CD4-positive, alpha-beta T cell treated with Interleukin-6 at 100 ng/mL for 8 hours (primary cell): ENCODE measurements at places on chromosomes 11 and 22.

DNA sequence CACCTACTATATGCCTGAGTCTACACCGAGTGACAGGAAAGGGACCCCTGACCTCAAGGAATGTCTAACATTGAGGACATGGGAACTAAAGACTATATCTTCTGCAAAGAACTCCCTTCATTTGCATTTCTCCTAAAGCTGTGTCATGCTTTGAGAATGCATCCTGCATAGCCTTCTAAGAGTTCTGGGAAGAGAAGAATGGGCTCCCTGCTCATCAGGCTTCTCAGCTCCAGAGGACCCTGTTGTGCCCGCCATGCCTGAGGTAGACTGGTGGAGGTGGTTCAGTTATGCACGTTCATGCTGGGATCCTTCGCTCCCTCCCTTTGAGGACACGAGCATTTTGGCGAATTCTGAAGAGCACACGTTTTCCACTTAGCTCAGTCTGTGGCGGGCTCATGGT, 63.3 kb downstream of the GRIK4 start:
- DNase-seq = no peak

DNA sequence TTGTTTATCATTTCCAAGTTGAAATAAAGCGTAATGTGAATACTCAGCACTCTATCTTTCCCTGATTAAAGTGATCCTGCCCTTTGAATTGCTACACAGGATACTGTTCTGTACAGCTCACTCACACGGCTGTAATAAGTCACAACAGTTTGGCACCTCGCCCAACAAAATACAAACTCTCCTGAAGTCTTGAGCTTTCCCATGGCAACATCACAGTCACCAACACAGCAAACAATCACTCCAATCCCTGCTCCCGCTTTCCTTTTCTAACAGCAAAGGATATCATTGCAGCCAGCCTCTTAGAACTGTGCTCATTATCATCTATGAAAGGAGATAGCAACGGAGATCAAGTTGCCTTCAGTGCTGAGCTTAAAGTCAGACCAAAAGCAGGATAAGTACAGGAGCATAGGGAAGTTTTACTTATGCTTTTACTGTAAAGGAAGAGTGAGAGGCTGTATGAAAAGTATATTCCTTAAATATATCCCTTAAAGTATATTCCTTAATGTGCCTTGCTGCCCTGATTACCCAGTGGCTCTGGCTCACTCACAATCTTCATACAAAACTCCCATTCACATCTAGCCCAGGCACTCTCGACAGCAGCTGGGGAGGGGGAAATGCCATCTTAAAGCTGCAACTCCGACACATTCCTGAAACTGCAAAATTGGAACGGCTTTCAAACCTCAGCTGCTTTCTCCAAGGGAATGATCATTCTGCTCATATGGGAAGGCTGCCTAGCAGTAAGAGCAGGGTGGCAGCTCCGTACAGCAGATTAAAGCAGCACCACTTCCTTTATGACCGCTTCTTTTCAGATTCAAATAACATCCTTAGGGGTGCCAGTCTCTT, 35.8 kb downstream of the MAML2 start:
- DNase-seq = peak; percentile 8

DNA sequence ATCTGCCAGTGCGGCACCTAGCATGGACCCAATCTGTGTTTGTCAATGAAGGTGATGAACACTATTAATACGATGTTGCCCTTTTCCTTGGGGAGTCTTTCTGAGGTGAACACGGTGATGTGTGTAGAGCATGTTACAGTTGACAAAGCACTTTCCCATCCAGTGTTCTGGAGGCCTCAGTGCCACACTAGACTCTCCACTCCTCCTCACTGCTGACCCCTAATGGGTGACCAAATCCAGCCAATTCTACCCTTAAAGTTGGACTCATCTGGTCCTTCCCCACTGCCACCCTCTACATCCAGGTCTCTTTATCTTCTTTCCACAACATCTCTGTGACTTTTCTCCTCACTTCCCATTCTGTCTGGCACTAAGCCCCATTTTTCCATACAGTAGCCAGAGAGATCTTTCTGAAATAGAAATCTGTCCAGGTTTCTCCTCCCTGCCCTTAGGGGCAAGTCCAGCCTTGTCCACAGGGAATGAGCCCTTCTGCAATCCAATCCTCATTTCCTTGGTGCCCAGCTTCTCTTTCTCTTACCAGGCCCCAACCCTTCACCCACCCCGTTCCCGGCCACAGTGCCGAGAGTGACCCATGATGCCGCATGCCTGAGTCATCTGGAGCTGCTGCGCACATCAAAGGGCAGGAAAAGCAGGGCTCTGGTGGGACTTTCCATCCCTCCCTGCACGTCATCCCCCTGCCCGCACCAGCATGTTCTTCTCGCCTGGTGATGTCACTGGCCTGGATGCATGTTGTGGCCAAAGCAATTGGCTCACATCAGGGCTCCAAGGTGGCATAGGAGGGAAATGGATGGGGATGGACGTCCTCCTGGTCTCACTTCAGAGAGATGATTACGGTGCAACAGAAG, 64.2 kb downstream of the RASSF10 start:
- DNase-seq = no peak

DNA sequence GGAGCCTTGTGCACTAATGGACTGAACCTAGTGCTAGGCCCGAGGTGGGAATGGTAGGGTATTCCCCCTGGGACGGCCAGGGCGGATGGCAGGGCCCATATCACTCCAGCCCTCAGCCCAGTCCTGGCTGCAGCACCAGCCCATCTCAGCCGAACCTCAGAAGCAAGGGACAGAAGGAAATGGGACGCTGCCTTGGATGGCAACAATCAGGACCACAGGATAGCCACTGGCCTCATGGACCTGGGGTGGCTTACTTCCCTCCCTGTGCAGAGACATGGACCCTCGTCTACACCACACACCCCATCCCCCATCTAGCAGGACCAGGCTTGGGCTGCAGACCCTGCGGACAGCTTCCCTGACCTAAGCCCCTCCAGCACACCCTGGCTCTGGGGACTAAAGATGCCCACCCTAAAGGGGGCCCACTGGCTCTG, 24.1 kb downstream of the ARVCF start:
- no peak for DNase-seq

GRCh38 chr11:24351179-24351578, 145.7 kb upstream of the LUZP2 start:
- no peak for DNase-seq

GRCh38 chr11:27237643-27238042, 125.4 kb downstream of the CCDC34 start:
- DNase-seq = no peak

DNA sequence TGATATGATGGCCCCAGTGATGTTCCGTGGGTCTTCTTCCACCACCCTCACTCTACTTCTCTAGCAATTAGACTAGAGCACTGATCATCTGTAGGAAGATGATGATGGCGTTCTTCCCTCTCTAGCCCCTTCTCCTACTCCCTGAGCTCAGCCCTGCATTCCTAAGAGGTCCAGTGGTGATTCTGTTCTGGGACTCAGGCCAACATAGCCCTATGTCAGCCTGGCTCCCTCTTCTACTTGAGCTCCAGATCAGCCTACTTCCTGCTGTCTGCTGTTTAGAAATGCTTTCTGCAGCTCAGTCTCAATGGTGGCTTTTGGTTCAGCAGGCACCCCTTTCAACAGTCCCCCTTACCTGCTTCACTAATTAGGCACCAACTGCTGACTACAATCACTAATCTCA, 86.1 kb upstream of the ZBED5 start:
- no peak for DNase-seq

DNA sequence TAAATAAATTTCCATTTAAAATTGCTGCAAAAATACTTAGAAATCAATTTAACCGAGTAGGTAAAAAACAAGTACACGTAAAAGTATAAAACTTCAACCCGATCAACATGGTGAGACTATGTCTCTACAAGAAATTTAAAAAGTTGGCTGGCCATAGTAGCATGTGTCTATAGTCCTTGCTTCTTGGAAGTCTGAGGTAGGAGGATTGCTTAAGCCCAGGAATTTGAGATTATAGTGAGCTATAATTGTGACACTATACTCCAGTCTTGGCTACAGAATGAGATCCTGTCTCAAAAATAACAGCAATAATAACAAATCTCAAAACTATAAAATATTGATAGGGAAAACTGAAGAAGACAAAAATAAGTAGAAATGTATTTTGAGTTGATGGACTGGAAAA, 11.1 kb downstream of the CASP4 start:
- DNase-seq = no peak

DNA sequence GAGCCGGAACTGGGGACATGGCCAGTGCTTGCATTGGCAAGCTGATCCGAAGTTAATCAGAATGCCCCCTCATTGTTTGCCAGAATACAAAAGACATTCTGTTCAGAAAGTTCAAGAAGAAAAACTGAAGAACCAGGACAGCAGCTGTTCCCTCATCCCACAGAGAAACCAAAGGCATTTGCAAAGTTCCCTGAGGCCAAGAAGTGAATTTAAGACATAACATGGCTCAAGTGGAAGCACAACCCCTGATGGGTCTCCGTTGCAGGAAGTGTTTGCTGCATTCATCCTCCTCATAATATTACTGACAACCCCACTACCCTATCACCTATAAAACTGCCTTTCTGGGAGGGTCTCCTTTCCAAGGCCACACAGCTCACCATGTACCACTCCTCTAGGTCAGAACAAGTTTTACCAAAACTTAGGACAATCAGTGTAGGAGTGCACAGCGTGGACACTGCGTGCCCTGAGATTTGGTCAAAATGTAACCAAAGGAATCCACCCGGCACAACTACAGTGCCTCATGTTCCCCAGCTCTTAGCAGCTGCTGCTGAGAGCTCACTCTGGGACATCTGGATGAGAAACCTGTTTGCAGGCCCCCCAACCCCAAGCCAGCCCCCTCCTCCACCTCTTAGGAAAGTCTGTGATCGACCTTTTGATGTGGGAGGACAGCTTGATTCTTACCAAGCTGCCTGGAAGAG, 101.6 kb upstream of the AKIP1 start:
- DNase-seq = no peak

DNA sequence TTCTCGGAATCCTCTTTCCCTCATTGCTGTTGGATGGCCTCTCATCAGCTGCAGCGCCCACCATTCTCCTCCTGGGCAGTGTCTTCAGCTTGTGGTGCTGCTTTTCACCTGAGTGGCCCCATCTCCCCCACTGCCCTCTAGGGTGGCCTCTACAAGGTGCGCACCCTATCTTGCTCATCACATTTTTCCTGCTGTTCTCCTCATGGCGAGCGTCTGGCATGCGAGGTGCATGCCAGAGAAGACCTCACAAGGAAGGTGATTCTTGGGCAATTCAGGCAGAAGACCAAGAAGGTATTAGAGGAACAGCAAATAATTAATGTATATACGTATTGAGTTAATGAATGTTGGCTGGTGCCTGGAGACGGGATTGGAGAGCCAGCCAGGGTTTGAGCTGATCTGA, 3.1 kb downstream of the AP2A2 start:
- DNase-seq = no peak

- peak; percentile 19 for DNase-seq
These were observed 737 bp upstream of the STIP1 start for GRCh38 chr11:64185175-64185692.

DNA sequence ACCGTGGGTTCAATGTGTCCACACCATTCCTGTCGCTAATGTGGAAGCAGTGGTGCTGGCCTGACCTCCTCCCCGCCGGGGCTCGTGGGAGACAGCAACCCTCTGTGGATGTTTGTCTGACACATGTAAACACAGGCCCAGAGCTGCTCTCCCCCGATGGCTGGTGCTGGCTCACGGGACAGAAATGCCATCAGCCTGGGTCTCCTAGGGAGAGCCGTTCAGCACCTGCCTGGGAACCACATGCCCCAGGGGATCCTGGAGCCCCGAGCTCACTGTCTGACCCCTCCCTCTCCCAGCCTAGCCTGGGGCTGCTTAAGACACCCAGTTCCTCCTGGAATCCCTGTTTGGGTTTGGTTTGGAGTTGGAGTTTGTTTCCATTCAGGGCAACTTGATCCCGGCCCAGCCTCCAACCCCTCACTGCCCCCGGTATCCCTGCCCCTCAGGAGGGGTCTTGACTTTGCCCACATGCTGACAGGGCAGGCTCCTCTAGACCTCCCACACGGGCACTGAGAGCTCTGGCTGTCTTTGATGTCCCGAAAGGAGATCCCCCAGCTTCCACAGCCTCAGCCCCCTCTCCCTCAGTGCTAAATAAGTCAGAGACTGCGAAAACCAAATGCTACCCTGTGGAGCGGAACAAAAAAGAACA, 50.9 kb upstream of the WNT11 start:
- DNase-seq = no peak

- DNase-seq = no peak
These were observed 23.7 kb downstream of the SCN4B start for GRCh38 chr11:118128721-118129470.

- no peak for DNase-seq
These were observed 37.8 kb upstream of the TH start for GRCh38 chr11:2209370-2209801.

GRCh38 chr11:65854161-65854592, 3.8 kb downstream of the CFL1 start:
- no peak for DNase-seq

DNA sequence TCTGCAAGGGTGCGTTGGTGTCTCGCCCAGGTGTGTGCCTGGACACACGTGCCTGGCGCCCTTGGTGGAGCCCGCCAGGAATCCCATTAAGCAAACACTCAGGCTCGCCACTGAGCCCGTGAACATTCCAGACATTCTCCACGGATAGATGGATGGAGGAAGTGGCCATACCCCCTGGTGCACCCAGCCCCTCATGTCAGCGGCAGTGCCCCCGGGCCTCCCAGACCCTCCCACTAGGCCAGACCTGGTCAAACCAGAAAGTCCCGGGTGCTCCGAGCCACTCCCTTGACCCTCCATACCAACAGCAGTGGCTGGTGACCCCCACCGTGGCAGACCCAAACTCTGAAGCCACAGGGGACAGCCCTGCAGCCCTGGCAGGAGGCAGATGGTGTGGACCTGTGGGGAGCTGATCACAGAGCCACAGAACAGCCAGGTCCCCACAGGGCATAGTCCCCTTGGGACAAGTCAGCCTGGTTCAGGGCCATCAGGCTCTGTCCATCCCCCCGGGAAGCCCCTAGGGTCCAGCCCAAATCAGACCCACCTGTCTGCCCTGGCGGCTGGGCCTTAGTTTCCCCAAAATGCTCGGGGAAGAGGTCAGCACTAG, 1.9 kb downstream of the EPS8L2 start:
- DNase-seq = no peak

DNA sequence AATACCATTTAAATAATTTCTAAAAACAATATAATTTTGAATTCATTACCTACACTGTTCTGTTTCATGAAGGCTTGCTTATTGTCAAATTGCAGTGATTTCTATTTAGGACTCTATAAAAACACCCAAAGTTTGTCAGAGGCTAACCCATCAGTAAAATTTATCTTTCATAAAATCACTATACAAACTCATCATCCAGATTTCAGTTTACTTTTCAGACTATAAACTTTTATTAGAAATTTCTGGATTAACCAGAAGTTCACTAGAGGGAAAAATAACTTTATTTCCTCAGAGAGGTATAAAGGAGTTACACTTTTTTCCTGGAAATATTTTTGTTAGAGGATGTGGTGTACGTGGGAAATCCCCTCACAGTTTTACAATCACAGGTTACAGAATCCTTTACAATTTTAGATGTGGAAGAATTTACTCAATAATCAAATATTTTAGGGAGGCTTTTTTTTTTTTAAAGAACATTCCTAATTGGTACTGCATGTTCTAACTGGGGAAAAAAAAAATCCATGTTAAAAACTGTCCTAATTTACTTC, 176.7 kb downstream of the SWAP70 start:
- DNase-seq = no peak

GRCh38 chr22:28013611-28014010, 94.6 kb upstream of the PITPNB start:
- DNase-seq = no peak
